GM18507 (cell line): ENCODE measurements at places on chromosomes 1 and 21.

DNA sequence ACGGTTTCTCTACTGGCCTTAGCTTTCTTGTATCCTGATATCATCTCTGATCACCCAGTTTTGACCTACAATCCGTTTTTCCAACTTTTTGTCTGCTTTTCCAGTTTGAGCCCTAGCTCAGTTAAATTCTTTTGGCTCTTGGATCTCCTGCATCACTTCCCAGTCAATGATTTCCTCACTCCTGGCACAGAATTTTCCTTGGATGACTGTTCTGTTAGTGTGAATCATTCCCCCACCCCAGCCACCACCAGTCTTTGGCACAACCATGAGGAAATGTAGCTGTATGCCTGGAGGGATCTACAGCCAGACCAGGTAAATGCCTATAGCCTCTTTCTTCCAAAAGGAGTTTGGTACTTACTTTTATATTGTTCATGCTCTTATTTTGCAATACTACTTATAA, 187.2 kb upstream of the PTGFR start:
- DNase-seq: no peak

DNA sequence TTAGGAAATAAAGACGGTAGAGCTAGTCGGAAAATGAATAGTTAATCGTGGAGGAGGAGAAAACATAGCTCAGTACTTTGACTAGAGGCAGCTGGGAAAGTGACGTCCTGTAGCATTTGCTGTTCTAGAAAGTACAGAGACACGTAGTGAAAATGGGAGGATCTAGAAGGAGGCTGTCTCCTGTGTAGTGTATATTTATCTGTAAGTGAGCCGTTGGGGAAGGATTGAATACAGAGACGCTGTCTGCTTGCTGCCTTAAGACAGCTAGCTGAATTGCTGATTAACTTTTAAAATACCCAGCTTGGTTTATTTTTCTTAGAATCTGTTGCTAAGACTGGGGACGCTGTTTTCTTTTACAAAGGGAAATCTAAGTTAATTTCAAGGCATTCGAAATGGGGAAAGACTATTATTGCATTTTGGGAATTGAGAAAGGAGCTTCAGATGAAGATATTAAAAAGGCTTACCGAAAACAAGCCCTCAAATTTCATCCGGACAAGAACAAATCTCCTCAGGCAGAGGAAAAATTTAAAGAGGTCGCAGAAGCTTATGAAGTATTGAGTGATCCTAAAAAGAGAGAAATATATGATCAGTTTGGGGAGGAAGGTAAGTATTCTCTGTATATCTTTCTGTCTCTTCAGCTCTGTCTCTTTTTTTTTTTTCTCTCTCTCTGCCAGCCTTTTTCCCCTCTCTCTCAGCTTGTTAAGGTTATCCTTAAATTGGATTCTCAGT, at the start of gene DNAJB4:
DNAJB4 (plus strand) TSS at position 221 of the 729 bp plus-strand sequence; CDS start at position 393, 172 bp downstream.
- peak; percentile 42 for DNase-seq

GRCh38 chr1:205582046-205582445, 49.8 kb downstream of the ELK4 start:
- no peak for DNase-seq

GRCh38 chr21:31287201-31287600, 56.9 kb downstream of the TIAM1 start:
- no peak for DNase-seq

DNA sequence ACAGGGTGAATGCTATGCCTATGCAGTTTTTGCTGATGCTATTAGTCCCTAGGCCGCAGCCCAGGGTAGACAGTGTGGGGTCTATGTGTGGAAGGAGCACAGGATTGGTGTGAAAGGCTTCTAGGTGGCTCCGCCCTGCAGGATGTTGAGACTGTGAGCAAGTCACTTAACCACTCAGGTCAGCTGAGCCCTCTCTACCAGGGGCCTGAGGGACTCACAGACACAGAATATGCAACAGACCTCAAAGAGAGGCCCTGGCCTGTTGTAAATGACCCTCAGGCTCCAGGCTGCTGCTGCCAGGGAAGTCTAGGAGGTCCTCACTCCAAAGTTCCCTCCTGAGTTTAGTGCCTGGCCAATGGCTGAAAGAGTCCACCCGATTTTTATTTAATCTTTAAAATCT, 11.0 kb downstream of the NHLH2 start:
- DNase-seq: no peak

DNA sequence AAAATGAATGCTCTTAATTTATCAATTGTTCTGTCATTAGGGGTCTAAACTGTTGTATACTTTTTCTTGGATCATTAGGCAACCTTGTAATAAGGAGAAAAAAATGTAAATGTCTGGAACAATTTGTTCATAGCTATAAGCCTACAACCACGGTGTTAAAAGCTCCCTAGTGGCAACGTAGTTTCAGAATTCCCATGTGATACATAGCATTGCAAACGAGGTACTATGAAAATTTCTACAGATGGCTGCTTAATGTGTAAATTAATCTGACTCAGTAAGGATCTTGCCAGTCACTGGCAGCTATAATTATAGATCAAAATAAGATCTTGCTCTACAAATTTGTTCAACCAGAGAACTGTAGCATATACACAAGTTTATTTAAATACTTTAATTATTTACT, 304.1 kb upstream of the ADGRL4 start:
- DNase-seq: no peak

DNA sequence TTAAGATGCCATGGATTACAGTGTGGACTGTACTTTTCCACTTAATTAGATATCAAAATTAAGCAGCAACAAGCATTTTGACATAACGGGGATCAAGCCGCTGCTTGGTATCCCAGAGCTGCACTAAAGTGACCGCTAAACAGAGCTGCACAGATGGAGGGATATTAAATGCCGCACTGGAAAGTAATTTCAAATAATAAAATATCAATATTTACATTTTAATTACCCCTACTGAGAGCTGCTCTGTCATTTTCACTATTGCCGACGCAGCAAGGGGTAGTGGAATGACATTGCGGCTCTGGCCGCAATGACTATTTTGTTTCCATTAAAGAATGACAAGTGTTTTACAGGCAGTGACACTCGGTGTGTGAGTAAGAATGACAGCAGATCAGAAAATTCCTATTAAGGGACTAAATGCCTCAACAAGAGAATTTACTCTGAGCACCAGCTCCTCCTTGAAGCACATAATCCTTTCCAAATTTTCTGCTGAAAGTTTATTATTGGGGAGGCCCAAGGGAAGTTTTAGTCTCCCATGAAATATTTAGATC, 109.1 kb upstream of the USH2A start:
- no peak for DNase-seq

DNA sequence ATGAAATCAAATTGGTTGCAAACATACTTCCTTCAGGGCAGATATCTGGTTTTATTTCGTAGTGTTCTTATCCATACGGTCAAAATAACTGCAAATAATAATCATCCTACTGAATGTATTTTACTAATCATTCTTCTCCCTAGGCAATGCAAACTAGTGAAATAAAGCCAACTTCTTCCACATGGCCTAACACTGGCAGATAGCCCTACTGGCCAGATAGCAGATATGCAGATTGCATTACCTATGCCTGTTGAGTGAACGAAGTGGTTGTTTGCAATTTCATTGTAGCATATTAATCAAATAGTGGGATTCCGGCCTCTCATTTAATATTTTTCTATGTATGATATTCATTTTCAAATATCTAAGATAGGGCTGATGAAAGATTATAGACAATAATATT, 116.2 kb downstream of the CENPF start:
- DNase-seq: no peak

DNA sequence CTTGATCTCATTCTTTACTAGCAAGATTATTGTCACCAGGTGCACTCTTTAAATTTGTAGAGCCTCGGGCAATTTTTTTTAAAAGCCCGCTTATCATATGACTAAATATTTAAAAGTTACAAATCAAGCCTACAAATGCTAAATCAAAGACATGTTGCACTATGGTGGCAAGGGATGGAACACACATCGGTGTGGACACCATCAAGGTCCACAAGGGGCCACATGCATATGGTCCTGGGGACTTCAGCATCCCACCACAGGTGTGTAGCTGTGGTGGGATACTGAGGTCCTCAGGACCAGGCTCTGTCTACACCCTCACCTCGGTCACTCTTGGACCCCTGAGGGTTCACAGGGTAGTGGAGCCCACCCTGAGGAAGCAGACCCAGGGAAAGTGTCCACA, 45.8 kb downstream of the FAM78B start:
- no peak for DNase-seq

- no peak for DNase-seq
Measured at GRCh38 chr1:24373044-24373443, 40.5 kb downstream of the STPG1 start.

DNA sequence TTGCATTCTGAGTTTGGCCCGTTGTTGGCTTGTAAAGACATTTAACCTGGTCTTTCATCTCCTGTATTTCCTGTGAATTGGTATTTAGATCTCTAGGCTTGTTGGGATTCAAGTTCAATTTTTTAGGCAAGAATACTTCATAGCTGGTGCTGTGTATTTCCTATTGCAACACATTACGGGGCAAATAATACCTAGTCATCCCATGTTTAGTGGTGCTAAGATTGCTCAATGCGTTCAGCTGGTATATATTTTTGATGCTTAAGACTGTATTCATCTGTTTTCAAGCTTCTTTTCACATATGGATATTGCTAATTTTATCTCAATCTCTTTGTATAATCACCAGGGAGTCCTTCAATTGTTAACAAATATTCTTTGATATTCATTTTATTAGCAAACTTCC, 87.5 kb upstream of the ZBTB18 start:
- no peak for DNase-seq

GRCh38 chr1:117673405-117673804, 67.6 kb downstream of the TENT5C start:
- DNase-seq: no peak

- DNase-seq: no peak
Measured at GRCh38 chr1:70090875-70091274, 114.5 kb downstream of the LRRC40 start.

GRCh38 chr1:1331068-1331965, at the start of gene TAS1R3:
TSS of gene TAS1R3 (plus strand) at chr1:1331280. CDS start at chr1:1331346, 66 bp downstream.
- no peak for DNase-seq

DNA sequence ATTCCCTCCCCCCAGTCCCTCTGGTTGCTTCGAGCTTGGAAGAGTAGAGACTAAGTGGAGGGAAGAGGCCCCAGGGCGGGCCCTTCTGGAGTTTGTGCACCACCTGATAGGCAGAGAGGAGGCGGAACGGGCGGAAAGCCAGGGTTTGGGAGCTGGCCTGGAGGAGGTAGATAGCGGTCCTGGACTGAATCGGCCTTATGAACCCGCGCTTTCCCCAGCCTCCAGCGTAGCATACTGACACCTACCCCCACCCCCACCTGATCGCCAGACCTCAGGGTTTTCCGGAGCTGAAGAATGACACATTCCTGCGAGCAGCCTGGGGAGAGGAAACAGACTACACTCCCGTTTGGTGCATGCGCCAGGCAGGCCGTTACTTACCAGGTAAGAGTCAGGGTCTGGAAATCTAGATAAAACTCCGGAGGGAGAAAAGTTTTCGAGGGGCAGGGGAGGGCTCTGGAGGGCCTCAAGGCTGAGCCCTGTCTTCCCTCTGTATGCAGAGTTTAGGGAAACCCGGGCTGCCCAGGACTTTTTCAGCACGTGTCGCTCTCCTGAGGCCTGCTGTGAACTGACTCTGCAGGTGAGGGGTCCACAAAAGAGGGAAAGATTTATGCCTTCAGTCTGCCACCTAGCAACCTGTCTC, 705 bp downstream of the UROD start:
- no peak for DNase-seq

GRCh38 chr1:48675251-48675650, 101.4 kb downstream of the BEND5 start:
- no peak for DNase-seq

- DNase-seq: no peak
Measured at GRCh38 chr1:153647346-153647714, 11.2 kb upstream of the SNAPIN start.

DNA sequence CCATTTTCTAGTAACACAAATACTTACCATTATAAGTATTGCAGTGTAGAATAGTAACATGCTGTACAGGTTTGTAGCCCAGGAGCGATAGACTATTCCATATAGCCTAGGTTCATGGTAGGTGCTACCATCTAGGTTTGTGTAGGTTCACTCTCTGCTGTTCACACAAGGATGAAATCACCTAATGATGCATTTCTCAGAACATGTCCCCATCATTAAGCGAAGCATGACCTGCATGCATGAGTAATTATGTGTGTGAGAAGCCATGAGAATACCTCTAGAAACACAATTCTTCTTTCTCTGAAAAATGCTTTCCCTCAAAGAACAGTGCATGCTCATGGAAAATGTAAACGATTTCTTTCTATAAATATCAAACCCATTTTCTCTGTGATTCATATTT, 69.3 kb downstream of the NR5A2 start:
- DNase-seq: no peak

DNA sequence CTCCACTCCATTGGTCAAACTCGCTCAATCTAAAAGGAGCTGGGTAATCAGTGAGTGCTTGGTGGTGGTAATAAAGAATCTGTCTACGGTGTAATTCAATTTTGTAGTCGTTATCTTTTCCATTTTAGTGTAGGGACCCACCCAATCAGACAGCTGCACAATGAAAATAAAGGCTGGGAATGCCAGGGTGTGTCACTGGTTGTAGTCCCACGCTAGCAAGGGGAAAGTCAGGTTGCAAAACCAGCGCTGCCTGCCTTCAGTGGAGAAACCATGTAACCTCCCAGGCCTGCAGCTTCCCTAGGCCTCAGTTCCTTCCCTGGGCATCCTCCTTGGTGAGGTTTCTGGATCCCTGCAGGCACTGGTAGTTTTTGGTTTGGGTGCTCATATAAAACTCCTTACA, 49.4 kb upstream of the PPP2R5A start:
- no peak for DNase-seq

DNA sequence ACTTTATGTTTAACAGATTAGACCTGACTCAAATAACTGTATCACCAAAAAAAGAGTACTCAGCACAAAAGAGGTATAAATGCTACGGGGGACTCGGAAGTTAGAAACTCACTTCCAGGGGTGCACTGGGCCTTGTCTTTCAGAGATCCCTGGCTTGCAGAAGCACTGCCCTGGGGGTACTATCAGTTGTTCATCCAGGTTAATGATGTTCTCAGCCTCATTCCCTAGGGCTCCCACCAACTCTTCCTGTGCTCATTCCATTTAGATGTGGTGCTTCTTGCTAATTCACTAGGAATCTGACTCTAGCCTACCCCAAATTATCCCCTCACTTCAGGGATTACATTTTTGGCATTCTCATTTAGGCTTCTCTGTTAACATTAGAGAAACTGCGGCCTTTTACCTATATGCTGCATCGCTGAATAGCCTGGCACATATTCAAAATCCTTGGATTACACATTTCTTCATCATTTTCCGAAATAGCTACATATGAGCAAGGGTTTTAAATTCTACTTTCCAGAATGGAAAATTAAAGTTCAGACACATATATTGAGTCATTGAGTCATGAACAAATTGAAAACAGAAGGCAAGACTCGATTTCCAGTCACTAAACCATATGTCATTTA, 338.5 kb downstream of the KCTD3 start:
- no peak for DNase-seq

DNA sequence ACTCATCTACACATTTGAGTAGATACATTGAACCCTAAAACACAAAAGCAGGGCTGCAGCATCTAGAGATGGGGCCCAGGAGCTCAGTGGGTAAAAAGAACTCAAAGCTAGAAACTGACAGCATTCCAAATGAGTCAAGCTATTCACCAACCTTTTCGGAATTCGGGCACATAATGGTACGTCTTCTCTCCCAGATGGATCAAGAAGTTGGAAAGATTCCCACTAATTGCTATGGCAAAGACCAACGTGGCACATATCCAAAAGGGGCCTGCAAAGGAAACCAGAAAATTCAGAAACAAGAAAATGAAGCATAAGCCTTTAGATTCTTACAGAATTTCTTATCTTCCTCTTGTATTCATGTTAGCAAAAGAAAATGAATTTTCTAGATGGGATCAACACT, 18.4 kb downstream of the YIPF1 start:
- no peak for DNase-seq

GRCh38 chr1:3027611-3028371, 6.5 kb downstream of the ACTRT2 start:
- DNase-seq: no peak

- DNase-seq: no peak
Measured at GRCh38 chr21:41610042-41610839, 102.3 kb upstream of the TMPRSS2 start.
